ENCODE measurements at places on chromosomes 1 and 21.

- DNase-seq: no peak
These were observed 28.5 kb upstream of the SELENON start for GRCh38 chr1:25771221-25772114.

DNA sequence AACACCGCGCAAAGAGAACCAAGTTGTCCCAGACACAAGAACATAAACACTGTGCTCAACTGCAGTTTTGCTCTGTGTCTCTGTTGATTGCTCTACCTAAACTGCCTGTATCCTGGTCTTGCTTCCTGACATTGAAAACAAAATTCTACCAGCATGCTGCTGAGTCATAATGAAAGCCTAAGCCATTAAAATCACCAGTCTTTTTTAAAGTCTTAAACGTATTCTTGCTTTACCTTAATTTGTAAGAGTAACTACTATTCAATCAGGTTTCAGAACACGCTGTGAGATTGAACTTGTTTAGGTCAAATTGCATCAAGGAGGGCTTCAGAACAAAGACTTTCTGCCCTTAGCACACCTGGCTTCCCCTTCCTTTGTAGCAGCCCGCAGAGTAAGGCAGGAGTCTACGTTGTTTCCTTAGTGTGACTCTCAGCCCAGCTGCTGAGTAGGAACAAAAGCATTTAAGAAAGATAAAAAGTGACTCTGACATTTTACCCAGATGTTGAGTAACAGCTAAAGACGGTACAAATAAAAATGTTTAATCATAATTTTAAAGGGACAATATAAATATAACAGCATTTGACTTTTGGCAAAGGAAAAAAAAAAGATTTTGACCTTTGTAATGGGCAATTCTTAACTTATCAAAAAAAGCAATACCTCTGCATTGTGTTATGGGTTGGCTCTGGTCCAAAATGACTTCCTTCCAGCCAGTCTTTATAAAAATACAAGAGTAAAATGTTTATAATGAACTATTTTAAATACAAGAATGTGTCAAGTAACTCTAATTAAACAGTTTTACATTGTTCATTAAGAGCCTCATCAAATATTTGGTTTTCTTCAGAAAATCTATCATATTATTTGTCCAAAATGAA is 186.9 kb upstream of the ADGRL4 start:
- DNase-seq: no peak

- no peak for DNase-seq
These were observed 127.4 kb upstream of the HMGB4 start for GRCh38 chr1:33736496-33736895.

GRCh38 chr1:64983110-64983509 is 16.8 kb upstream of the JAK1 start:
- no peak for DNase-seq

DNA sequence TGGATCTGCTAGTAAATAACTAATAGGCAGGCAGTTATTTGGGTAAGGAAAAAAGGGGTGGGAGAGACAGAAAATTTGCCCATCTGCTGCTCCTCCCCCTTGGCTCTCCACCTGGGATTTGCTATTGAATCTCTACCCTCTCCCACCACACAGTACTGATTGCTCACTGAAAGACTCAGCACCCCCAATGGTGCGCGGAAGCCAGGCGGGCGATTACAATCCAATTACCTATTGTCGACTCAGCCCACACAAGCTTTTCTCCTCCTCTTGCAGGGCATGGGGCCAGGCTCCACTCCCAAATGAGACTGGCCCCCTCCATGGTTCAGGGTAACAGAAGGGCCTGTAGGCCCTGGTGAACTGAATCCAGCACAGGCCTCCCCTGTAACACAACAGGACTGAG is 2.7 kb upstream of the HMGN2 start:
- no peak for DNase-seq

DNA sequence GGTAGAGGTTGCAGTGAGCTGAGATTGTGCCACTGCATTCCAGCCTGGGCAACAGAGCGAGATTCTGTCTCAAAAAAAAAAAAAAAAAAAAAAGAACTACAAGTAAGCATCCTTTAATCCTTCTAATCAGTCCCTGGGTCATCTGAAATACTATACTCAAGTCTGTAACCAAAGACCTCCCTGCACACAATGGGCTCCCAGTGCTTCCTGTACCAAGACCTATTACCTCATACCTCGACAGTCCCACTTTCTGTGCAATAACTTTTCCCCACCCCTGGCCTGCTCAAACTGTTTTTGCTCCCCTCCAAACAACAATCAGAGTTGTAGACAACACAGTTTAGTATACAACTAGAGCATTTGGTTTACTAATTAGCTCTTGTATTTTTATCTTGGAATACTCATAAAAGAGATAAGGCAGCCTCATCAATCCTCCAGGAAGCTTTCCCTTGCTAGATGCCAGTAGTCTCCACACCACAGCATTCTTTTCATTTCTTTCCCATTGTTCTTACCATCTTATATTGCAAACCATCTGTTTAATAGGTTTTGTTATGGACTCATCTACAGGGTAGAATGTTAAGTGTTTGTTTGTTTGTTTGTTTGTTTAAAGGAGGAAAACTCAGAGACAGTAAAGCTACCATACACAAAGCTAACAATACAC is 19.2 kb upstream of the RLF start:
- no peak for DNase-seq

DNA sequence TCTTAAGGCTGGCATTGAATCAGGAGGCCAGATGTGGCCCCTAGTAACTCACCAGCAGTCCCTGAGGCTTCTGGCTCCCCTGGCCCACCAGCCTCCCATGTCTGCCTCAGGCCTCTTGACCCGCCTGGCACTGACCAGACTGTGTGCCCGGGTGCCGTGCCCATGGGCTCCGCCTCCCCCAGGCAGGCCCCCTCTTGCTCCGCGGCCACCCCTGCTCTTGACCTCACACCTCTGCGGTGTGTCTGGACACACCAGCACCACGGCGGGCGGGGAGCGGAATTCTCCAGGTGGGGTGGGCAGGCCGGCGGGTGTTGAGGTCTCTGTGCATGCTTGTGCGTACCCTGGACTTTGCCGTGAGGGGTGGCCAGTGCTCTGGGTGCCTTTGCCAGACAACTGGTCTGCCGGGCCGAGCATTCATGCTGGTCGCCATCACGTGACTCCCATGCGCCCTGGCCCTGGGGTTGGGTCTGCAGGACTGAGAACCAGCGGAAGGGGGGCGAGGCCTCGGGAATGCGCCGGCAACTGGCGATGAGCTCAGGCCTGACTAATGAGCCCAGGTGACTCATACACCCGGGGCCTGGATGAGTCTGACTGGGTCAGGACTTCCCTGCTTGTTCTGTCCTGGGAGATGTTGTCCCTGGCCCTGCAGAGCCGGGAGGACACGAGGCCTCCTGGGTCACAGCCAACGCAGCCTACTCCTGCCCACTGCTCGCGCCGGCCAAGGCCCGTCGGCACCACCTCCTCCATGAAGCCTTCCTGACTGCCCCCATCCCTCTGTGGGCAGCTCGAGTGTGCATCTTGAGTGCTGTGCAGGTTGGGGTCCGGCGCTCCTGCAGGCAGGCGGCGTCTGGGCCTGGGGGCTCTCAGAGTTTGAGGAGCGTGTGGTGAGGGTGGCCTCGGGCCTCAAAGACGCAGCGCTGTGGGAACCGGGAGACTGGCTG is 22.6 kb downstream of the COL18A1 start:
- no peak for DNase-seq

DNA sequence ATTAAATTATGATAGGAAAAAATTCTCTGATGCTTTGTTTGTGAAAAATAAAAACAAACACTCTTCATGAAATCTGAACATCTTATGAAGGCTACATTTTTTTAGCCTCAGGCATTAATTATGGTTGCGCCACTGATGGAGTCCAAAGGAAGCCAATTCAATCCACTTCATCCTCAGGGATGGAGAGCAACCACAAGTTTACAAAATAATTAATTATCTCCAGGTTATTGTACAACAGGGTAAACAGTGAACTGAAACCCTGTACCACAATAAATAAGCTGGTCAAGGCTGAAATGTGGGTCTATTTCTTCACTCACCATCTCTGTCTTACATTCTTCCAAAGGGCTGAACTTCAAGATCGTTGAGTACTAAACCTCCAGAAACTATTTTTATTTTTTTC is 49.2 kb downstream of the MRPL39 start:
- DNase-seq: no peak

- DNase-seq: no peak
These were observed 335.7 kb upstream of the SNX7 start for GRCh38 chr1:98325646-98326440.

DNA sequence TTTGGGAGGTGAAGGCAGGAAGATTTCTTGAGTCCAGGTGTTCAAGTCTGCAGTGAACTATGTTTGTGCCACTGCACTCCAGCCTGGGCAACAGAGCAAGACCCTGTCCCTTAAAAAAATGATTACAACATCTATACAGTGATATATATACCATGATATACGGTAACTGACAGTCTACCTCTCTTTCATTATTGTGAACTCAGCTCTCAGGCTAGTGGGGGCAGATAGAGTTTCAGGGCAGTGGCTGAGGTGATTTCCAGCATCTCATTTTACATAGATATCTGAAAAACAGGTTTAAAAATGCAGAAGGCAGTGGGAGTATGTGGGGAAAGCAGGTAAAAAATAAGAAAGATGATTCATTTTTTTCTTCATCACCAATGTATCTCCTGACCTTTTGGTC is 8.1 kb upstream of the NTNG1 start:
- DNase-seq: no peak

DNA sequence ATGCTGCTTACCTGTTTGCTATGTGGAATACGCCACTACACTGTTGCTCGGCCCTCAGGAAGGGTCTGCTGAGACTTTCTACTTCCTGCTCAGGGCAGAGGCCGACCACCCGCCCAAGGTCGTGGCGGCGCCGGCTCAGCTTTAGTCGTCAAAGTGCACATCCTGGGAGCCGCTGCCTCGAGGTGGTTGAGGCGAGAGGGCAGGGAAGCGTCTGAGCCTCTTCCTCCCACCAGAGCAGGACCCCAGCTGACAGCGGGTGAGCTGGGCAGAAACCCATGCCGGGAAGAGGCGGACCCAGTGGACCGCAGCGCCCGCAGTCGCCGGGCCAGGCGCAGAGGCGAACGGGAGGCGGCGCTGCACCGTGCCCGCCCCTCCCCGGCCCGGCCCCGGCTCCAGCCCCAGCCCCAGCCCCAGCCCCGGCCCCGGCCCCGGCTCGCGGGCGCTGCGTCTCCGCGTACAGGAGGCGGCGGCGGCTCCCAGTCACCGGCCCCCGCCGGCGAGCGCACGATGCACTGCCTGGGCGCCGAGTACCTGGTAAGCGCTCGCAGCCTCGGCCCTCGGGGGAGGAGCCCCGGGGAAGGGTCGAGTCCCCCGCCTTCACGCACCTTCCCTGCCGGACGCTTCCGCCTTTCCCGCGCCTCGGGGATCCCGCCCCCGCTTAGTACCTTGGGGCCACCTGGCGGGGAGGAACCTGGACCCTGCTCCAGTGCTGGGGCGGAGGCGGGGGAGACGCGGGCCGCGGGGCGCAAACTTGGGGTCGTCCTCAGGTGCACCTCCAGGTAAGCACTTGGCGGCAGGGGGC is at the start of gene SLC44A3:
Gene SLC44A3, plus strand, starts transcription at position 413 of the 802 bp plus-strand sequence. Its CDS starts 95 bp downstream, at position 508.
- peak; percentile 7 for DNase-seq

DNA sequence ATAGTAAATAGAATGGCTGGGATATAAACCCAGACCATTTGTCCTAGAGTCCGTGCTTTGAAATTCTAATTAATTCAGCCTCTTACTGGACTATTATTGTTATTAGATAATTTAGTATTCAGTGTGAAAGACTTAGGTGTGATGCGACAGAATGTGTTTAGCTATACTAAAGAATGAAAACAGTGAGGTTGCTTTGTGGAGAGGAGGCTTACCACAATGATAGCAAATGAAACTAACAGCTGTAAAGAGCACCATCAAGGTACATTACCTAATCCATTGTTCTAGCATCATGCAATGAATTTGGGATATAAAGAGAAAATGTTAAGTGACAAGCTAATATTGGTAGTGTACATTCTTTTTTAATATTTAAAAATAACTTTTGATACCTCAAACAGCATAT is 911.1 kb downstream of the KCNT2 start:
- no peak for DNase-seq

- DNase-seq: no peak
These were observed 40.5 kb downstream of the PLPPR5 start for GRCh38 chr1:98964198-98964597.

DNA sequence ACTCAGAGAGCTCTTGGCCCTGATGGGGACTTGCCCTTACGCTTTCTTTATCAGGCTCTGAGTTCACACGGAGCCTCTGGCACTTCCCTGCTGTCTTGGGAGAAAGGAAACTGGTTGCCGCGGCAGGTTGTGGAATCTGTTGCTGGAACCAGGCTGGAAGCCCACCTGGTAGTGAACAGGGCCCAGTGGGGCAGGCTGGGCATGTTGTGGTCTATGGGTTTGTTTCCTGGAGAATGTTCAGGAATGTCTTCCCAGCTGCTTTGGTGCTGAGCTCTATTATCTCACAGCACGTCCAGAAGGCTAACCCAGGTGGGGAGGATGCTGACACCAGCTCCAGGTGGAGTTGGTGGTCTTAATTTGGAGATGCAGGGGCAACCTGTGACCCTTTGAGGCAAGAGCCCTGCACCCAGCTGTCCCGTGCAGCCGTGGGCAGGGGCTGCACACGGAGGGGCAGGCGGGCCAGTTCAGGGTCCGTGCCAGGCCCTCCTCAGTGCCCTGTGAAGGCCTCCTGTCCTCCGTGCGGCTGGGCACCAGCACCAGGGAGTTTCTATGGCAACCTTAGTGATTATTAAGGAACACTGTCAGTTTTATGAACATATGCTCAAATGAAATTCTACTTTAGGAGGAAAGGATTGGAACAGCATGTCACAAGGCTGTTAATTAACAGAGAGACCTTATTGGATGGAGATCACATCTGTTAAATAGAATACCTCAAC is 33.3 kb upstream of the TDRD10 start:
- no peak for DNase-seq

DNA sequence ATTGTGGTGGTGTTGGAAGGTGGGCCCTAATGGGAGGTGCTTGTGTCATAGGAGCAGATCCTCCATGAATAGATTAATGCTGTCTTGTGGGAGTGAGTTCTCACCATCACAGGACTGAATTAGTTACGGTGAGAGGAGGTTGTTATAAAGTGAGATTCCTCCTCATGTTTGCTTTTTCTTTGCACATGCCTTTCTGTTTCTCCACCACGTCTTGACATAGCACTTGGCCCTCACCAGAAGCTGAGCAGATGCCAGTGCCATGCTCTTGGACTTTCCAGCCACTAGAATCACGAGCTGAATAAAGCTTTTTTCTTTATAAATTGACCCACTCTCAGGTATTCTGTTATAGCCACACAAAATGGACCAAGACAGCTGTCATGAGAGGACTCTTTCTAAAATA is 194.8 kb downstream of the PTPRU start:
- DNase-seq: no peak

DNA sequence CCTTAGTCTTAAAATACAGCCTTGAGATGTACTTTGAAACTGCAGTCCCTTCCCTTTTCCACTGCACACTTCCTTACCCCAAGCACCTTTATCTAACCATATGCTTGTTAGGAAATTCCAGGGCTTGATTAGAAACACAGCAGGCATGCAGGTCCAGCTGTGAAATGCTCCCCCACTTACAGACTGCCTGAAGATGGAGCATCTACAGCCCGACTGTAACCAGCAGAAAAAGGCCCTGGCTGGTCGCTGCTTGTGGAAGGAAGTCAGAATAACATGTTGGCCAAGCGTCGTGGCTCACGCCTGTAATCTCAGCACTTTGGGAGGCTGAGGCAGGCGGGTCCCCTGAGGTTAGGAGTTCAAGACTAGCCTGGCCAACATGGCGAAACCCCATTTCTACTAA is 37.2 kb downstream of the VN1R5 start:
- no peak for DNase-seq

- DNase-seq: no peak
These were observed 179.6 kb upstream of the CAMK1G start for GRCh38 chr1:209403921-209404320.
